ENCODE measurements at places on chromosomes 7 and 10.
A peak's percentile ranks its signal among the peaks of the same experiment; 100 is the strongest.

DNA sequence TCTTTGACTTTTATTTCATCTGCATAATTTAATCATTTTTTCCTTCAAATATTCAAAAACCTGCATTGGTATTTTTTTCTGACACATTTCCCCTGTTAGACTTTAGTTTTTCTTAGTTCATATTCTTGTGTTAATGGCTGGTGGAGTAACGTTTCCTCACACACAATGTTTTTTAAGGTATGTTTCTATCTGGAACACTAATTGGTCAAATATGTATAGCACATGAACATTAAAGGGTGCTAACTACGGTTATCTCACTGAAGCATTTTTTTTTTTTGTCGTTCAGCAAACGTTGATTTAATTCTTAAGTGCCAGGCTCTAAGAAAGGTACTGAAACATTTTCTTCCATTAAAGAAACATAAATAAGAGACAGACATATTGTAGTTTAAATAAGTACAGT, 87.7 kb downstream of the PTPRZ1 start:
- no peak for DNase-seq

DNA sequence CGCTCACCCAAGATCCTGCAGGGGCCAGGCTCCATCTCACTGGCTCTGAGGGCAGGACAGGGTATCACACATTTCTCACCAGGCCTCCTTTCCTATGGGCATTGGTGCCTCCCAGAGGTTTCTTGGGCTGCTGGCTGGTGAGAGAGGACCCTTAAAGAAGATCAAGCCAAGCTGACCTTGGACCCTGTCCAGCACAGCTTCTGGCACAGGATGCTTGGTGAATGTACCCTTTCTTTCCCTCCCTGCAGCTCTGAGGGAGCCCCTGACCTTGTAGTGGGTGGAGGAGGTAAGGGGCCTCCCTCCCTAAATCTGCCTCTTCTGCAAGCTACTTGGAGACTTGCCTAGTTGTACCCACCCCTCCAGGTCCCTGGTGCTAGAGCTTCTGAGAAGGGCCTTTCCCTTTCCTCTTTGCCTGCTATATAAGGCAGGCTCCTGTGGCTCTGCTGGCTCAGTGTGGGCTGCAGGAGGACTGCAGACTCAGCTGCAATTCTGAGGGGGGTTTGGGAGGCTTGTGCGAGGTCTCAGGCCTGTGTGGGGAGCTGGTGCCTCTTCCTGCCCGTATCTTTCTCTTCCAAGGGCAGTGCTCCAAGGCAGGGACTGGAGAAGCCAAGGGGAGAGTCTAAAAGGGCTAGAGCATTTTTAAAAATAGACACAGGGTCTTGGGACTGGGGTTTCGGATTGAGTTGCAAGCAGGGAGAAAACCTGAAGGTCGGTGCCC, 11.7 kb upstream of the TRIM8 start:
- DNase-seq = peak; percentile 23

DNA sequence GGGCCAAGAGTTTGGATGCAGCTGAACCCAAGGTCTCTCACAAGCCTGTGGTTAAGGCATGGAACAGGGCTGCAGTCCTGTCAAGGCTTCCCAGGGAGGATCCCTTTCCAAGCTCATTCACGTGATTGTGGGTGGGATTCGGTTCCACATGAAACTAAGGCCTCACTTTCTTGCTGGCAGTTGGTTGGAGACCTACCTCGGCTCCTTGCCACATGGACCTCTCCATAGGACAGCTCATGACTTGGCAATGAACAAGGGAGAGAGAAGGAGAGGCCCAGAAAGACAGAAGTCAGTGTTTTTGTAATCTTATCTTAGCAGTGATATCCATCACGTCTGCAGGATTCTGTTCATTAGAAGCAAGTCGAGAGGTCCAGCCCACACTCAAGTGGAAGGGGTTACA, 583.8 kb downstream of the LRMDA start:
- DNase-seq = no peak

DNA sequence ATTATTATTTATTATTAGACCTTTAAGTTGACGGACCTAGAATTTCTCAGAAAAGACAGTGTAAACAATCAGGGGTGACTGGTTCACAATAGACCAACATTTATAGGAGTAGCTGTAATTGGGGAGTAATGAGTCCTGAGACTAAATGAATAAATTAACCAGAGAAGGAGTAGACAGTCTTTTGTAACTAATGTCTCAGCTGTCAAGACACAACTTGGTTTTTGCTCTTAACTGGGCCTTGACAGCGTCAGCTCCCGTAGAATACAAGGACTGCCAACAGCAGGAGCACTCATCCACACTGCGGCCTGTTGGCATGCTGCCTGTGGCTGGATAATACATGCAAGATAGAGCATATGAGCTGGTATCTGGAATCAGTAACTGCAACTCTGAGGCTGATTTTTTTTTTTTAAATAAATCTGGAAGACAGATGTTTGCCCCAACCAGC, 123.9 kb downstream of the CACNA2D1 start:
- DNase-seq = no peak

- no peak for DNase-seq
These were observed 56.4 kb upstream of the CAV2 start for GRCh38 chr7:116443101-116443523.

GRCh38 chr7:96679886-96680285, 29.8 kb downstream of the SEM1 start:
- no peak for DNase-seq

DNA sequence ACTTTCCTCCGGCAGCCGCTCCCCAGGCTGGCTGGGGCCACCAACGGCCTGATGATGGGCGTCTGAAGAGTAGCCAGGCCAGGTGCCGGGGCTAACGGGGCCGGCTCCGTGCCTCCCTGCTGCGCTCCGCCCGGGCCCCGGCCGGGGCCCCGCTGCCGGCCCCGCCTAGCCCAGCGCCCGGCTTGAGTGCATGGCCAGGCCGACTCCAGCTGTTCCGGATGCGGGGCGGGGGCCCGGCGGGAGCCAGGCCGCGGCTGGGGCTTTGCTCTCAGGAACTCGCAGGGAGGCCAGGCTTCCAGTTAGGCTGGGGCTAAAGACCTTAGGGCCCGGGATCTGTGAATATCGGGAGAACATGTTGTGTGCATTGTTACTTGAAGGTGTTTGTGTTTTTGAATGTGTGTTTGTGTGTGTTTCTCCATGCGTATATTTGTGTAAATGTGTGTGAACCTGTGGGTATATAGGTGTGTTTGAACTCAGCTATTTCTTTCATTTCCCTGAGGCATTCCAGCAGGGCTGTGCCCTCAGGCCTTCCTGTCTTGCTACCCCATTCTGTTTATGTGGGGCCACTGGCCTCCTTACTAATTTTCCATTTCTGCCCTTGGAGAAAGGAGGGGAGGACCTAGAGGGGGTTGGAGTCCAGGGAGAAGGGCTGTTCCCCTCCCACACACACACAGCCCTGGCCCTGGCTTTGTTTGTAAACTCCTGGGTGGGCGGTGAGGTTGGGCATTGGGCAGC, 1.1 kb upstream of the LBX1 start:
- no peak for DNase-seq

- DNase-seq = peak; percentile 24
These were observed at the start of gene COL26A1 for GRCh38 chr7:101362334-101363195. TSS of gene COL26A1 (plus strand) at chr7:101362875. CDS start at chr7:101363033, 158 bp downstream.

GRCh38 chr10:37975401-37975991, 951 bp downstream of the ZNF25 start:
- DNase-seq = no peak

DNA sequence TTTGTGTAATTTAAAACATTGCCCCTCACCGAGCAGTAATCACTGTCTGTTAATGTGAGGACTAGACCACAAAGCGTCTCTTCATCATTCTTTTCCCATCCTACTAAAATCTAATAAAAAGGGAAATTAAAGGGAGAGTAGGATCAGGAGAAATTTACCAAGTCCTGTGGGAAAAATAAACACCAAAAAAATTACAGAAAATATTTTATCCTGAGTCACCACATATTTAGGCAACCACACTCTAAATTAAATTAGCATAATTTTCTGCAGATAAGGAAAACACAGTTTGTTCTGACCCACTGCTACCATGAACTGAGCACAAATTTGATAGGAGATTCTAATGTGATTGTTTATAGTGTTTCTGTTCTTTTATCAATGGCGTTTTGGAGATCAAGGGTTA, 49.3 kb downstream of the CCDC6 start:
- no peak for DNase-seq

GRCh38 chr10:87987206-87987605, 123.8 kb downstream of the PTEN start:
- DNase-seq = no peak

GRCh38 chr7:82210416-82211184, 233.0 kb downstream of the CACNA2D1 start:
- no peak for DNase-seq

GRCh38 chr10:79488870-79489269, 23.5 kb upstream of the EIF5AL1 start:
- no peak for DNase-seq

DNA sequence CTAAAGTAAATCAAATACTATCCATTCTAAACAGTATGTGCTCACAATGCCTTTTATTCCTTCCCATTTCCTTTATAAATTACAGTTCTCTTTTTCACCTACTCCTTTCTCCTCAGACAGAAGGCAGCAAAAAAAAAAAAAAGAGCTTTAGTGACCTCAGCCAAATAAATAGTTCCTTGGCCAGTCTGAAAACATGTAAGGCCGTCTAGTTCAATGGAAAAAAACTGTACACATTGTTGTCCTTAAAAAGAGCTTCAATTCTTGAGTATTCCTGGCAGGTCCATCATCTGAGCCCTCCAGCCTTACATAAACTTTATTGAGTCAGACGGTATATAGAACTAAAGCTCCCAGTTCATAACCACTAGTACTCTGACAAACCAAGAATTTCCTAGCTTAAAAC, 185.4 kb downstream of the CACNA2D1 start:
- DNase-seq = no peak

DNA sequence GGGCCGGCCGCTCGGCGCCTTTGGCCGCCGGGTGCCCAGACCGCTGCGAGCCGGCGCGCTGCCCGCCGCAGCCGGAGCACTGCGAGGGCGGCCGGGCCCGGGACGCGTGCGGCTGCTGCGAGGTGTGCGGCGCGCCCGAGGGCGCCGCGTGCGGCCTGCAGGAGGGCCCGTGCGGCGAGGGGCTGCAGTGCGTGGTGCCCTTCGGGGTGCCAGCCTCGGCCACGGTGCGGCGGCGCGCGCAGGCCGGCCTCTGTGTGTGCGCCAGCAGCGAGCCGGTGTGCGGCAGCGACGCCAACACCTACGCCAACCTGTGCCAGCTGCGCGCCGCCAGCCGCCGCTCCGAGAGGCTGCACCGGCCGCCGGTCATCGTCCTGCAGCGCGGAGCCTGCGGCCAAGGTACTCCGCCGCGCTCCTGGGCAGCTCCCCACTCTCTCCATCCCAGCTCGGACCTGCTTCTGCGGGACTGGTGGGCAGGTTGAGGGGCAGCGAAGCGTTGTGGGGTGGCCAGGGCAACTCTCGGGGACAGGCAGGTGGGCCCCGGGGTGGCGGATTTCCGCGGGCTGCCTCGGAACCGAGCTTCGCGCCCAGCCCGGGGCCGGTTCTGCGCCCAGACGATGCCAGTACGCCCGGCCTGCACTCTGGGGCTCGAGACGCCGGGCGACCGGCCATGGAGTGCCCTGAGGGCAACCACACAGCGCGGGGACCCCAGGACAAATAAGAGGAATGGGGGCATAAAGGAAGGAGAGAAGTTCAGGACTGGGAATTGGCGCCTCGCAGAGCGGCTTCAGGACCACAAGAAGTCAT, 578 bp downstream of the HTRA1 start:
- peak; percentile 4 for DNase-seq

- no peak for DNase-seq
These were observed 34.6 kb downstream of the ARL3 start for GRCh38 chr10:102679596-102679995.

GRCh38 chr10:51129946-51130544, 55.8 kb downstream of the PRKG1 start:
- no peak for DNase-seq

GRCh38 chr7:97418312-97418711, 300.8 kb downstream of the SDHAF3 start:
- no peak for DNase-seq

GRCh38 chr10:63477927-63478326, 12.2 kb upstream of the JMJD1C start:
- DNase-seq = no peak

Data from activated naive CD8-positive, alpha-beta T cell treated with anti-CD3 and anti-CD28 coated beads, Interleukin-2, amount 50 U/mL, for 24 hours (primary cell).